ENCODE measurements at places on chromosomes 2 and 18. TPM values are rescaled to one million over a fixed set of nuclear protein-coding genes. Genes with fewer than 3 reads are reported as not detected.

CHAC2 gene
- polyA plus RNA-seq = 3.6 TPM

MPV17 gene
- polyA plus RNA-seq = 93.3 TPM

BIN1 gene
- polyA plus RNA-seq = 127 TPM

SIX2 gene
- 36.0 TPM for polyA plus RNA-seq

ATP6V1B1 gene
- 85.8 TPM for polyA plus RNA-seq

BOK gene
- polyA plus RNA-seq = 22.8 TPM

INHBB gene
- 0.11 TPM for polyA plus RNA-seq

SERPINB10 gene
- 0.38 TPM for polyA plus RNA-seq

CDKL4 gene
- polyA plus RNA-seq = 0.42 TPM

CYBRD1 gene
- 36.1 TPM for polyA plus RNA-seq

FMNL2 gene
- polyA plus RNA-seq = 92.9 TPM

ABCG5 gene
- 0.76 TPM for polyA plus RNA-seq

LINC00305 gene
- 8.5 TPM for polyA plus RNA-seq

DNA sequence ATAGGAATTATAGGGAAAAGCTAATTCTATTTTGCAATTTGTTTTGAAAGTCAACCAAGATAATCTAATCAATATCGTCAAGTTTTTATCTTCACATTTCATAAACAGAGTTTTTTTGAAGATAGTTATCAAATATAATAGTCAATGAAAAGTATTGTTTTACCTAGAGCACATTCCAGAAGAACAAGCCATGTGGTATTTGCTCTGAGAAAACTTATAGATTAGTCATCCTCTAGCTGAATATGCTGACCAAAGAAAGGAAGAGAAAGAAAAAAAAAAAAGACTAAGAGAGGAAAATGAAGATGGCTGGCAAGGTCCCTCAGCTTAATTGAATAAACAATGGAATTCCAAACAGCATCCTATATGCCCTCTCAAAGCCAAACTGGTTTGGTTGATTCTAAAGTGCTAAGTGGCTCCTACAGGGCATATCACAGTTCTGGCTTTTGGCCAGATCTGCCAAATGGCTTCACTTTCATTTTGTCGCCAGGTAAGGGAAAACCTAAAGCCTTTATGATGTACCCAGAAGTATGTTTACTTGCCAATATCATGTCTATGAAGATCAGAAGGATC is 132.6 kb downstream of the VWC2L start:
- DNase-seq = no peak

- no peak for DNase-seq
Measured at GRCh38 chr2:14872779-14873325, 240.3 kb downstream of the LRATD1 start.

DNA sequence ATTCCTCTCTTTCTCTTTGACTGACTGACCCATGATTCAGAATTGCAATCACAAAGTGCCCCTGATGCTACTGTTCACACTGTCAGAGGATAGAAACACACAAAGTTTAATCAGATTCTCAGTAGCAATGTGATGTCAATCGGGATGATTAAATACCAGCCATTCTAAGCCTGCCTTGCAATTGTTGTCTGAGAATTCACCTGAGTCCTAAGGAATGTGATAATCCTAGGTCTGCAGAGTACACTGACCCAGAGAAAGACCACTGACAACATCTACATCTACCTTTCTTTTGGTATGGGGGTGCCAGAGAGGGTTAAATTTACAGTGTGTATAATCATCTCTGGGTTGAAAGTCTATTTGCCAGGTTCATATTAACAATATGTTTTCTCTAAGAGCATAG is 883.3 kb downstream of the NRXN1 start:
- no peak for DNase-seq

DNA sequence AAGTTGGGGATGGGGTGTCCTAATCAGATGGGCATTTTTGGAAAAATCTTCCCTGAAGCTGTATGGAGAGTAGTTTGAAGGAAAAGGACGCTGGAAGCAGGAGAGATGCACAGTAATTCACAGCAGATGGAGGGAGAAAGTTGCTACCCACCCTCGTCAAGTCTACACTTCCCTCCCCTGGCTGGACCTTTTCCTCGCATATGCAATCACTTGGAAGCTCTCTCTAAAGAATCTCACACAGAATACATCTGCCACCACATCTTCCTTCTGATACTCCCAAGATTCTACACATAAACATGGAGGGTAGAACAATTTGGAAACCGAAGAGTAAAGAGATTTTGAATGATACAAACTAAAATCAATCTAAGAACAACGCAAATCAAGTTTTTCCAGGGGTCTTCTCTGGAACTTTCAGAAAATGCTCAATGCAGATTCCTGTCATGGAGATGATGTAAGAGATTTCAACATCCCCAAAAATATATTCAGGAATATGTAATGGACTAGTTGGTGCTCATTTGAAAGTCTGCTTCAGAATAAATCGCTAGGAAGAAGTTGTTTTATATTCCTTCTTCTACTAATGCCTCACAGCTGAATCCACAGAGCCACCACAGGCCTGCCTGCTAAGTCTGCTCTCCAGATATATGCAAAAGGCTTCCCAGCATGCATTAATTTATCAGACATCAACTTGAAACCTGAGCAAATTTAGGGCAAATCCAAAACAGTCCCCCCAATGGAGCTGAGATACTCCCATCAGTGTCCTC is 291.5 kb downstream of the LRATD1 start:
- no peak for DNase-seq

GRCh38 chr18:49563130-49563540 is 1.3 kb downstream of the LIPG start:
- no peak for DNase-seq

GRCh38 chr2:236653863-236654262 is 84.2 kb downstream of the ACKR3 start:
- DNase-seq = no peak

GRCh38 chr2:130251535-130251872 is 53.3 kb upstream of the TUBA3E start:
- no peak for DNase-seq

GRCh38 chr2:190415794-190416775 is 7.9 kb downstream of the MFSD6 start:
- no peak for DNase-seq

- no peak for DNase-seq
Measured at GRCh38 chr2:174333372-174334277, 1.1 kb upstream of the SP9 start.

DNA sequence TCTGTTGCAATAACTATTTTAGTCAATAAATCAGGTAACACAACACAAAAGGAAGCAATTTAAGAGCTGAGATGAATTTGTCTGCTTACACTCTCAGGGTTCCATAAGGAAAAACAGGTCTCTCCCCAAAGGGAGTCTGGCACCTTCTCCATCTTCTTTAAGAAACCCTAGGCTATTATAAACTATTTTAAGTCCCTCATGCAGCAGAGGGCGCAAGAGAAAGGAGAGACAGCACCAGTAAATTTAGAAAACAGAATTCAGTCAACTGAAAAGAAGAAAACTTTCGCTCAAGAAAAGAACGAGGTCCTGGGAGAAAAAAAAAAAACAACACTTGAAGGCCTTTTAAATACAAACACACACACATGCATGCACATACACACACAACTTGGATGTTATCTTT is 19.1 kb downstream of the SULT1C4 start:
- DNase-seq = no peak

GRCh38 chr2:177053716-177054115 is 158.9 kb upstream of the HNRNPA3 start:
- no peak for DNase-seq

GRCh38 chr2:106624787-106625380 is 137.7 kb downstream of the CD8B2 start:
- DNase-seq = no peak

GRCh38 chr2:178450524-178450773 is 526 bp downstream of the PRKRA start:
- no peak for DNase-seq

DNA sequence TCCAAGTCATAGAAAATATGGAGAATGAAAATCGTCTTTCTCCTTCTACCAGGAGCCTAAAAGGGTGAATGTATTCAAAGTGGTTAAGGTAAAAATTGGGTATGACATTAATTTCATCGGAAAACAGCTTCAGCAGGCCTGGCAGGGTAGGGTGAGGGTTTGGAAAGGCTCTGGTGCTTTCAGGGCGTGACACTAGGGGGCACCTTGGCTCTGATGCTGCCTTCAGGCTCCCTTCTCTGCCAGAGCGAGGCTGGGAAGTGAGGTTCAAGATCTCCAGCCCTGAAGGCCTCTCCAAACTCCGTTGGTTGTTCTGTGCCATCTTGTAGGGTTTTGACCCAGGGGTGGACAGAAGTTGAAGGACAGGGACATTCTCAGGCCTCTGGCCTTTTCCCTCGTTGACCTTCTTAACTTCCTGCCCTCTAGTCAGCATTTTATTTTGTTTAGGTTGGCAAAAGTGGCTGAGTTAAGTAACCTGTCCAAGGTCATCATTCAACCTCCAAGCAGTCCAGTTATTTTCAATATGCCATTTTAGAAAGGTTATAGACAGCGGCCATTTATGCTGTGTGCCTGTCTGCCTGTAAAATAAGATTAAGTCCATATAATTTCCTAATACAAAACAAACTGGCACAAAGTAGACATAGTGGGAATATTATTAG is 40.3 kb downstream of the EML6 start:
- DNase-seq = no peak
